ENCODE measurements at places on chromosomes 4 and X.

GRCh38 chr4:71538528-71538927, 199.7 kb downstream of the SLC4A4 start:
- no peak for DNase-seq

- DNase-seq = no peak
These were observed 60.5 kb upstream of the PGRMC2 start for GRCh38 chr4:128347930-128348660.

DNA sequence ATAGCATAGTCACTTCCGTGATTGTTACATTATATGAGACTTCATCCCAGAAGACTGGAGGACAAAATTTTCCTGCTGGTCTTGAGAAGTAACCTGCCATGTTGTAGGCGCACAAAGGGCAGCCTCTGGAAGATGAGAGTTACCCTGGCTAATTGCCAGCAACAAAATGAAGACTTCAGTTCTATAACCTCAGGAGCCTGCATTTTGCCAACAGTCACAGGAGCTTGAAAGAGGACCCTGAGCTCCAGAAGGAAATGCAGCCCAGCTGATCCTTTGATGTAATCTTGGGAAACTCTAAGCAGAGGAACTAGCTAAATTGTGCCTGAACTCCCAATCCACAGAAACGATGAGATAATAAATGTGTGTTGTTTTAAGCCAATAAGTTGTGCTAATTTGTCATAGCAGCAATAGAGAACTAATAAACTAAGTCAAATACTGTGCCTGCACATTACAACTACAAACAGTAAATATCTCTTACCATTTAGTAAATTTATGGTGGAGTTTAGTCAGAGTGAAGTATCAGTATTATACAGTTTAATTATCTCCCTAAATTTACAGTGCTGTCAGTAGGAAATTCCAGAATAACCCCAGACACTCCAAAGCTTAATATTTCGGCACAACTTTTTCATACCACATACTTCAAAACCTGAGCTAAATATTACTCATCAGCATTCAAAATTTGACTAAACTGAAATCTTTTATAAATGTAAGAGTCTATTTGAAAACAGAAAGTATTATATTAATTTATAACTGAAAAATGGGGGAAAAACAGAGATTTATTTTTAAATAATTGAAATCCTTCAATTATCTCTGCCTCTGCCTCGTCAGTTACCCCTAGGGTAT, 90.1 kb upstream of the MAPK10 start:
- DNase-seq = no peak

DNA sequence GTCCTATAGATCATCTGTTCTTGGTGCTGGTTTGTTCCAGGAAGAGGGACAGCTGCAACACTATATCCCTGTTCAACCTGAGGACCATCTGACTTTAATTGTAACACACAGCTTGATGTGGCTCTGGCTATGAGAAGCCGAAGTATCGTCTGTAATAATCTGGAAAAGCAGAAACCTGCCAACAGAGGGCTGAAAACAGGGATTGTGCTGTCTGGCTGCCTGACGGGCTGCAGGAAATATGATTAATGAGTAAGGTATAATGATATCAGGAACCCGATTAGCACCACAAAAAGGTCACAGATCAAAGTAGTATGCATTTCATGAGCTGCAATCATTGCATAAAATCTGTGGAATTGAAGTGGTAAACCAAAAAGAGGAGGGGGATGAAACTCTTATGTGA, 170.4 kb upstream of the MAB21L2 start:
- DNase-seq = no peak

Measured in hippocampal formation (tissue), 2 donors.